Motor neuron (in vitro differentiated cells): ENCODE measurements at places on chromosomes 4 and X.
A peak's percentile ranks its signal among the peaks of the same experiment; 100 is the strongest.

DNA sequence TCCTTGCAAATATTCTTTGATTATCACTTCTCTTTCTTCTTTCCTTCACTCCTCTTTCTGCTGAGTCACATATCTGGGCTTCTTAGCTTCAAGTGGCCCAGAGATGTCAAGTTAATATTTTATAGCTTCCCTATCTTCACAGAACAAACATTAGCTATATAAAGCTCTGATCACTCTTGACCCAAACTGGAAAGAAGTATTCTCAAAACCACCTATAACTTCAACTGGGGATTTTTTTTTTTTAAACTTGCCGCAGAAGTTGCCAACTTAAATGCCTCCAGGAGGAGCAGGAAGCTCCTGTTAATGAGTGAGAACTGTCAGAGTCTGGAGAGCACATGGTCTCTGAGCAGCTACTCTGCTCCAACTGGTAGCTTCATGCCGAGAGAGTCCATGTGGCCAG is 233.3 kb upstream of the EDNRA start:
- ATAC-seq, result no peak

DNA sequence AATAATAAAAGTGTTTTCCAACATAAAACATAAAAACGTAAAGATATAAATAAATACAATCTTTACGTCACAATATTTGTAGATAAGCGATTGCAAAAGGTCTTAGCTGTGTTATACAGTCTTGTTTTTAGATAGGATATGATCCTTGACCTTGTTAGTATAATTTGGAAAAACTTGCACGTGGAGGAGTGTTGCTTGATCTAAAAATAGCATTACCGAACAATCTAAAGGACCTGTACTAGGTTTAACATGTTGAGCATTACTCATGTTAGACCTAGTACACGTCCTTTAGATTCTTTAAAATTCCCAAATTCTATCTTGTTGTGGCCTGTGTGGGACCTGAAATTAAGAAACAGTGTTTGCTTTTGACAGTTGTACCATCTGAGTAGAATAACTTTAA is 1.6 kb downstream of the METAP1 start:
- no peak for ATAC-seq

DNA sequence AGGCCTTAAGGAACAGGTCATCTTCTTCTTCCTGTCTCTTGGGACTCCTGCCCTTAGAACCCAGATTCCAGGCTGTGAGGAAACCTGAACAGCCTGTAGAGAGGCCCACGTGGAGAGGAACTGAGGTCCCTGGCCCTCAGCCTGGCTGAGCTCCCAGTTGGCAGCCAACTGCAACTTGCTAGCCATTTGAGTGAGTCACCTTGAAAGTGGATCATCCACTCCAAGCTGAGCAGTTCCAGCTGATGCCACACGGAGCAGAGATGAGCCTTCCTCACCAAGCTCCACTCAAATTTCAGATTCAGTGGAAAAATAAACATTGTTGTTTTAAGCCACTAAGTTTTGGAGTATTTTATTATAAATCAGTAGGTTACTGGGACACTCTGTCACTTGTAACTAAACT is 392.5 kb downstream of the BCOR start:
- ATAC-seq, result peak; percentile 32

- ATAC-seq, result no peak
Observed at GRCh38 chr4:154562697-154563254, at the start of gene FGB. TSS of gene FGB (plus strand) at chr4:154563011. CDS start at chr4:154563019, 8 bp downstream.

DNA sequence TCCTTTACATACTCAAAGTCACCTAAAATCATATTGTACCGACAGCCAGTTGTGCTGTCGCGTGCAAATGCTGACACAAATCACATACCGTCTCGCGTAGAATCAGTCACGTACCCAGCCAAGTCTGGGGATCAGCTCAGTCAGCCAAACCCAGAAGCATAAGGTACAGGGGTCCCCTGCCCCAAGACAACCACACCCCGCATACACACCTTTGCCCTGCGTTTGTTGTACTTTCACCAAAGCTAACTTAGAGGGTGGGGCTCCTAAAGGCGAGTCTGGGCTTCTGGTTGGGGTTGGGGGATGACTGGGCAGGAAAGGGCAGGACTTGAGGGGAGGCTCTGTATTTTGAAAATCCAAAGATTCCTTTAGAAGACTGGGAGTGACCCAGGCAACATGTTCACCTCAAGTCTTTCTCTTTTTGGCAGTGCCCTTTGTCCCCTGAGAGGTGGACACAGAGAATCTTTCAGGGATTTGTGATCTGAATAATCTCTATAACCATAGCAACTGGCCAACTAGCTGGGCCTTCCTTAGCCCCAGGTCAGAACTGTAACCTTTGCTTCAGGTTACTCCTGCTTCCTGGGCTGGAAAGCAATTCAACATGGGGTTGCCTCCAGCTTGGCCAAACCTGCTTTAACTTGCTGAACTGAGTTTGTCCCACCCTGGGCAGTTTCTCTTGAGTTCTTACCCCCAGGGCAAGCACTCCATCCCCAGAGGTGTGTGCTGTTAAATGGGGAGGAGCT is 992 bp downstream of the GDPD2 start:
- ATAC-seq, result no peak

- no peak for ATAC-seq
Observed at GRCh38 chr4:40842725-40843423, 93.1 kb downstream of the NSUN7 start.

DNA sequence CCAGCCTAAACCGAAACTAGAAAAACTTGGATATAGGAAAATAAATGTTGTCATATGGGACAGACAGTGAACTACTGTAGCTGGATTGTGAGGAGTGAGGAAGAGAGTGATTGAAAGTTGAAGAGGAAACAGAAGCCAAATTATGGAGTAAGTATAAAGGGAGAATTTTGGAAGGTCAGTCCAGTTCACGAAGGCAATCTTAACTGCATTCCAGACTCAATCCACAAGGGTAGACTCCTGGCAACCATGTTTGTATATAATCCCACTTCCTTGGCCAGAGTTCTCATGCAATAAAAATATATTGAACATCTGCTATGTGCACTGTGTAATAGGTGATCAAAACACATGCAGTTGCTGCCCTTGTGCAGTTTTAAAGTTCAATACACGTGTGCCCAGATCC is 58.6 kb upstream of the CAMK2D start:
- no peak for ATAC-seq

DNA sequence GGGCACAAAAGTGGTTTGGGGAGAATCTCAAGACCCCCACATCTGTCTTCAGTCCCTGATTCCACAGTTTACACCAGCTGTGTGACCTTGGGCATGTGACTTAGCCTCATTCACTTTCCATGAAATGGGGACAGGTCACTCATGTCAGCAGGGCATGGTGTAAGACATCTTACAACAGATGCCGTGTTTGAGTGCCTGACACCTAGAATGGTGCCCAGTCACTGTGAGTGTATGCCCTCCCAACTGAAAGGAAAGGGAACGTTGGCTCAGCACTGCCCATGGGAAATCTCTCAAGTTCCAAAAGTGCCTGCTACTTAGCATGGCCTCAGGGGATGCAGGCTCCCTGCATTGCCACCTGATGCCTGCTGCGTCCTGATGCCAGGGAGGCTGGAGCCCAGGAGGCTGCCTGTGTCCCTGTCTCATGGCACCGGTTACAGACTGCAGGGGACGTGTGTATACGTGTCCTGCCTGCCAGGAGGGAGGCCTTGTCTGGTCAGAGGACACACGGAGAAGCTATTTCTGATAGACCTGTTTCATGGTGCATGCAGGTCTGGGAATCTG is 32.2 kb downstream of the RNF4 start:
- ATAC-seq, result no peak

- no peak for ATAC-seq
Observed at GRCh38 chrX:82813671-82814078, 694.4 kb upstream of the POU3F4 start.

- ATAC-seq, result peak; percentile 21
Observed at GRCh38 chr4:141909541-141909940, 273.2 kb downstream of the IL15 start.

- ATAC-seq, result peak; percentile 69
Observed at GRCh38 chrX:39677978-39678791, 419.6 kb downstream of the BCOR start.

DNA sequence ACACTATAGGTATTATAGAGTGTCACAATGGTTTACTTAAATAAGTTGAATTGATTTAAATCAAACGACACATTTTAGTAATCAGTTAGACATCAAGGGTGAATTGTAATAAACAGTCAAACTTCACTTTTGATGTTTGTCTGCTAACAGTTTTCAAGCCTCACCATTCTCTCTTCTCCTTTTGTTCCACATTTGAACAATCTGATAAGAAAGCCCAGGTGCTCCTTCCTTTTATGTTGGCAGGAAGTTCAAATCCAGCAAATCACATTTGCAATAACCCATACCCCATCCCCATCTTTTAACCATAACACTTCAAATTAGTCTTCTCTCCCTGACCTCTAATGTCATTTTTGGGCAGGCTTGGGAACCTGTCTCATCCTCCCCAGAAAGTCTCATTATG is 63.4 kb upstream of the GC start:
- ATAC-seq, result no peak

- ATAC-seq, result no peak
Observed at GRCh38 chrX:6134255-6134654, 94.4 kb downstream of the NLGN4X start.

- no peak for ATAC-seq
Observed at GRCh38 chr4:125682730-125683129, 368.0 kb downstream of the FAT4 start.

- ATAC-seq, result no peak
Observed at GRCh38 chr4:33746979-33747378, 2497.3 kb downstream of the ARAP2 start.

- ATAC-seq, result no peak
Observed at GRCh38 chr4:161926033-161926828, 237.6 kb downstream of the FSTL5 start.

DNA sequence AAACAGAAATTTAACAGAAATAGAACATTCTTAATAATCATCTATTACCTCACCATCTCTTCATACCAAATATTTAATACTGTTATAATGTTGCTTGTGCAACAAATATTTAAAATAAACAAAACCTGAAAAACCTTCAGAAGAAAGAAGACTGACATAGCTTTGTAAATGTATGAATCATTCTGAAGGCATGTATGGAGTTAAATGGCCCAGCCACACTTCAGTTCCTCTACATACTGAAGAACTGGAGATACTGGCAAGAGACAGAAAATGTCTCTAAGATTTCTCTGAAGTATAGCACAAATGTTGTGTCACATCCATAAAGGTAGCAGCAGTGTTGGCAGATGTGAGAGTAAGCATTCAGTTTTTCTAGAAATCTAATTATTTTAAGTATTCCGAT is 275.3 kb upstream of the FGF13 start:
- no peak for ATAC-seq

- ATAC-seq, result no peak
Observed at GRCh38 chrX:132470831-132471230, 18.0 kb downstream of the MBNL3 start.

GRCh38 chr4:135015771-135016170 is 814.2 kb upstream of the PABPC4L start:
- no peak for ATAC-seq

GRCh38 chr4:119550857-119551532 is 77.6 kb downstream of the PDE5A start:
- peak; percentile 71 for ATAC-seq

GRCh38 chr4:99381588-99382175 is 29.1 kb upstream of the ADH1C start:
- ATAC-seq, result no peak

DNA sequence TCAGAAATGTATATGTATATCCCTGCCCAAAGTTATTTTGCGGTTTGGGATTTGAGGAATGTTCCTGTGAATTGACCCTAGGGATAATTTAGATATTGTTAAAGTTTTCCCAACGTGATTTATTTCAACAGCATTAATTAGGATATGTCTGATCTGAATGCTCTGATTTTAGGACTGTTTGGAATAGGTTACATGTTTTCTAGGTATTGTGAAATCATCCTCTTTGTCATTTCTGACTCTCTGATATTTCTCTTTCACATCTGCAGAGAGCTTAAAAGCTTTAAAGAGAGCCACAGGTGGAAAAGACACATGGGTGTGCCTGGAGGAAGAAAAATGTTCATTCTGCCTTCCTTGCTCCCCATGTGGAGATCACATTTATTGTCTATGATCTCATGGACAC is 5.1 kb downstream of the GPR101 start:
- ATAC-seq, result no peak

DNA sequence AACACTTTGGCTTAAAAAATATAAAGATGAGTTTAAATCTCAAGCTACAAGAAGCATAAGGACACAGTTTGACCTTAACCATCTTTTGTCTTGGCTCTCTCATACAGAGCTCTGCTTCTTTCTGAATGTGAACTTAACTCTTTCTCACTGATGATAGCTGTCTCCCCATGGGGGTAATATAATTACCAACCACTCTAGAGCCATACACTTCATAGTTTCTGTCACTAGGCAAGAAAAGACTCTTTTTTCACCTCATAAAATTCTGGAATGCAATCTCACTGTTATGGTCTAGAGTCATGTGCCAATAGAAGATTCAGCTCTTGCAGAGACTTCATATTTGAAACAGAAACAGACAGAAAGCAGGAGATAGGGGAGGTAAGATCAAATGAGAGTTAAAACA is 481.7 kb upstream of the AGA start:
- no peak for ATAC-seq

- ATAC-seq, result no peak
Observed at GRCh38 chr4:118760493-118760892, 75.3 kb downstream of the METTL14 start.

DNA sequence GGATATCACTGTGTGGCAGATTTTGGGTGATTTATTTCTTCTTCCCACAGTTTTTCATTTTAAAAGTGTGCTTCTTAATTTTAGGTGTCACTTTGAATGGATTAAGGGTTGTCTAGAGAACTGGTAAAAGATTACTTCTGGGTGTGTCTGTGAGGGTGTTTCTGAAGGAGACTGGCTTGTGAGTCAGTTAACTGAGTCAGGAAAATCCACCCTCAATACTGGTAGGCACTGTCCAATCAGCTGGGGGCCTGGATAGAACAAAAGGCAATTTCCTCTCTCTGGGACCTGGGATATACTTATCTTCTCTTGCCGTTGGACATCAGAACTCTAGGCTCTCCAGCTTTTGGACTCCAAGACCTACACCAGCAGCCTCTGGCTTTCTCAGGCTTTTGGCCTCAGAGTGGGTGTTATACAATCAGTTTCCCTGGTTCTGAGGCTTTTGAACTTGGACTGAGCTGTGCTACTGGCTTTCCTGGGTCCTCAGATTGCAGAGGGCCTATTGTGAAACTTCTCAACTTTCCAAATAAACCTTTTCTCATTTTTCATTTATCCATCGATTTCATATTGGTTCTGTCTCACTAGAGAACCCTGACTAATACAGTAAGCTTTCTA is 413.1 kb downstream of the GBA3 start:
- no peak for ATAC-seq

GRCh38 chrX:130916636-130917422 is 13.8 kb upstream of the ENOX2 start:
- ATAC-seq, result no peak

GRCh38 chr4:20496068-20496467 is 204.2 kb upstream of the PACRGL start:
- no peak for ATAC-seq

DNA sequence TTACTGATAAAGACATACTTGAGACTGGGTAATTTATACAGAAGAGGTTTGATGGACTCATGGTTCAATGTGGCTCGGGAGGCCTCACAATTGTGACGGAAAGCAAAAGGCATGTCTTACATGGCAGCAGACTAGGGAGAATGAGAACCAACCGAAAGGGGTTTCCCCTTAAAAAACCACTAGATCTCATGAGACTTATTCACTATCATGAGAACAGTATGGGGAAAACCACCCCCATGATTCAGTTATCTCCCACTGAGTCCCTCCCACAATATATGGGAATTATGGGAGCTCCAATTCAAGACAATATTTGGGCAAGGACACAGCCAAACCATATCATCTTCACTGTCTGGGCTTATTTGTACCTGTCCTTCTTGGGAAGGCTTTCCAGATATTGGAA is 22.8 kb upstream of the MUC7 start:
- ATAC-seq, result no peak

- no peak for ATAC-seq
Observed at GRCh38 chr4:85398276-85398675, 76.7 kb upstream of the ARHGAP24 start.
